ENCODE measurements at places on chromosomes 12 and 14. TPM values are rescaled to one million over a fixed set of nuclear protein-coding genes. Genes with fewer than 3 reads are reported as not detected.
A peak's percentile ranks its signal among the peaks of the same experiment; 100 is the strongest.

DNA sequence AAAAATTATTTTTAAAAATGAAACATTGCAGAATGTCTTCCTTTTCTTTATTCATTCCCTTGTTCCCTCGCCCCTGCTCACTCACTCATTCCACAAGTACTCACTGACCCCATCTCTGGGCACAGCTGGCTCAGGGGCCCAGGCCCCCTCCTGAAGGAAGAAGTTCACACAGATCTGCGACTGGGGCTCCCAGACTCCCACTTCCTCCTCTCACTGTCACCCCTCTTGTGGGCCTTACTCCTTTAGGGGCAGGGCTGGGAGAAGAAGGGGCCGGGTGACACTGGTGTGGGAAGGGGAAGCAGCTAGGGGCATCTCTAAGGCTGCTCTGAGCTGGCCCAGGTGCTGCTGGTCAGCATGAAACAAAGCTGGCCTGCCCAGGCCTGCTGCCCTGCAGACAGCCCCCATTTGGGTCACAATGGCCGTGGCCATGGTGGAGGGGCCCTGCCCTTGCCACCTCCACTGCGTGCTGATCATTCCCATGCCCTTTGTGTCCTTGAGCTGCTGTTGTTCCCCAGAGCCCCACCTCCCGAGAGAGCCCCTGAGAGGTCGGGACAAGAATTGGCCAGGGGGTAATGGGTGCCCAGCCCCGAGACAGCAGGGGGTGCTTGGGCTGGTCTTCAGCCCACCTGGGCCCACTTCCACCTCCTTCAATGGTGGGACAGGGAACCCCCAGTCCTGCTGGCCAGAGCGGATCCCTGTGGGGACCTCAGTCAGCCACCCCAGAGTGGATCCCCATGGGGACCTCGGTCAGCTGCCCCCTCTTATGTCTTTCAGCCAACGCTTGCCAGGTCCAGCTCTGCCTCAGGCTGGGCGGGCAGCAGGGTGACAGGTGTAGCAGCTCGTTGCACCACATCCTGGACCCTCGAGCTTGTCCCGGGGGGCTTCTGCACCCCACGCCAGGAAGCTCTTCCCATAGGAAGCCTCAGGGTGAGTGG, 212.4 kb upstream of the C14orf180 start:
- H3K4me3 ChIP-seq: no peak overlapping the region
- no peaks in the 10 kb centered on the region for H3K36me3 ChIP-seq
- H3K4me1 ChIP-seq: no peaks in the 10 kb centered on the region
- no peak overlapping the region for H3K27ac ChIP-seq

DNA sequence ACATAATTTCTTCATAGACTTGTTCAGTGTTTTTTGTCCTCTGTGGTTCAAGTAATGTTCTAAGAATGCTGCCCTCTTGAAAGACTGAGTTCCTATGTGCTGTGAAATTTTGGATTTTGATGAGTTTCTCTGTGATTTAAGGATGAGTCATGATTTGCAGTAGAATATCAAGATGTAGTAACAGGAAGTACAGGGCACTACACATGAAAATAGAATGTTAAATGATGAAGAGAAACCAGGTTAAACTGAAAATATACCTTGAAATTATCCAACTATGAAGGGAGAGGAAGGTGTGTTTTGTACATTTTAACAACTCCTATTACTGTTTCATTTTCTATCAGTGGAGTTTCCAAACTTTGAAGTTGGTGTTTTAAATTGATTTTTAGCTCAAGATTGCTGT, 4.8 kb downstream of the ELK3 start:
- H3K36me3 ChIP-seq: peaks cover 28% of the 10 kb centered on the region
- peak overlapping the region; percentile 82 for H3K27ac ChIP-seq
- no peak for DNase-seq
- peak overlapping the region; percentile 69 for H3K4me3 ChIP-seq

- H3K36me3 ChIP-seq: no peaks in the 10 kb centered on the region
- no peak overlapping the region for H3K27ac ChIP-seq
- H3K27me3 ChIP-seq: peaks cover 11% of the 10 kb centered on the region
- no peak for DNase-seq
- H3K4me3 ChIP-seq: no peak overlapping the region
These were observed 415.9 kb downstream of the FUT8 start for GRCh38 chr14:65828396-65828795.

GRCh38 chr14:99260116-99260515, 11.9 kb downstream of the BCL11B start:
- peaks cover 97% of the 10 kb centered on the region for H3K4me1 ChIP-seq
- H3K27me3 ChIP-seq: no peaks in the 10 kb centered on the region
- no peak for DNase-seq
- peaks cover 33% of the 10 kb centered on the region for H3K36me3 ChIP-seq
- H3K4me3 ChIP-seq: peak overlapping the region; percentile 99

DNA sequence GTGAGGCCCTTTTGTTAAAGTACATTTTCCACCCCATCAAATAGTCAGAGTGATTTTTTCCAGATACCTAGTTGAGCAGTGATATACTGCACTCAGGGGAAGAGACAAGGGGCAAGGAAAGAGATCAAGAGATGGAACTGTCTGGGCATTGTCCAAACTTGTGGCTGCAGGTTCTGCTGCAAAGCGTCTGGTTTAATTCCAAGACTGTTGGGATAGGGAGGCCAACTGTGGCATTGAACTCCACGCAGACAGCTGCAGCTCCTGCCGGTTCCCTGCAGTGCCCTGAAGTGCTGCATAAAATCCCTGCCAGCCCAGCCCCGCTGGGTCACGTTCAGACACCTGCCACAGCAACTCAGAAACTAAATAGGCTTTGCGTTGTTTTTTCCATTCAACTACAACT, 30.5 kb downstream of the RPH3A start:
- DNase-seq: no peak
- H3K4me3 ChIP-seq: no peak overlapping the region
- no peaks in the 10 kb centered on the region for H3K4me1 ChIP-seq
- H3K27ac ChIP-seq: no peak overlapping the region

ATN1 gene
- 71.2 TPM for total RNA-seq

- no peak overlapping the region for H3K27ac ChIP-seq
- no peaks in the 10 kb centered on the region for H3K27me3 ChIP-seq
- no peaks in the 10 kb centered on the region for H3K36me3 ChIP-seq
- H3K4me3 ChIP-seq: no peak overlapping the region
- no peaks in the 10 kb centered on the region for H3K4me1 ChIP-seq
These were observed 546.0 kb upstream of the LMO3 start for GRCh38 chr12:17151917-17152316.

DNA sequence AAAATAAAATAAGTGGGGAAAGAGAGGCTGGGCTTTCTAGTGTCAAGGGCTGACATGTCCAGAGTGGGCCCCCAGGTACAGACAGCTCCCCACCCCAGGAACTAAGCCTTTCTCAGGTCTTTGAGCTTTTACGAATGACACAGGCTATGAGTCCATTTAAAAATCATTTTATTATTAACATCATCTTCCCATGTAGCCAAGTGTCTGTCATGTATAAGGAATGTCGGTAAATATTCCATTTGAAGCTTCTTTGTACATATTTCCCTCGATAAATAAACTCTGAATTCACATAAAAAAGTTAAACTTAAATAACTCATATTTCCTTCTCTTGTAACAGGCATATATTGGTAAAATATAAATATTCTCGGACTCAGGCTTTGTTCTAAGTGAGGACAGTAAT, 143.6 kb downstream of the CALM1 start:
- H3K27me3 ChIP-seq: no peaks in the 10 kb centered on the region
- DNase-seq: no peak
- H3K27ac ChIP-seq: no peak overlapping the region
- no peaks in the 10 kb centered on the region for H3K36me3 ChIP-seq

- H3K36me3 ChIP-seq: no peaks in the 10 kb centered on the region
- H3K4me1 ChIP-seq: no peaks in the 10 kb centered on the region
- DNase-seq: no peak
- no peak overlapping the region for H3K4me3 ChIP-seq
These were observed 1662.2 kb upstream of the FLRT2 start for GRCh38 chr14:83867566-83868225.

- no peak for DNase-seq
- no peaks in the 10 kb centered on the region for H3K36me3 ChIP-seq
- H3K4me1 ChIP-seq: no peaks in the 10 kb centered on the region
- no peak overlapping the region for H3K27ac ChIP-seq
- peaks cover 3% of the 10 kb centered on the region for H3K27me3 ChIP-seq
- H3K4me3 ChIP-seq: no peak overlapping the region
These were observed 305.3 kb upstream of the DDHD1 start for GRCh38 chr14:53458368-53458814.

- no peak overlapping the region for H3K27ac ChIP-seq
- no peak for DNase-seq
- no peaks in the 10 kb centered on the region for H3K4me1 ChIP-seq
- no peak overlapping the region for H3K4me3 ChIP-seq
- no peaks in the 10 kb centered on the region for H3K36me3 ChIP-seq
- peaks cover 3% of the 10 kb centered on the region for H3K27me3 ChIP-seq
These were observed 19.2 kb upstream of the CORO1C start for GRCh38 chr12:108750526-108750925.

- H3K27me3 ChIP-seq: no peaks in the 10 kb centered on the region
- peaks cover 15% of the 10 kb centered on the region for H3K36me3 ChIP-seq
- H3K27ac ChIP-seq: no peak overlapping the region
- peak; percentile 29 for DNase-seq
- H3K4me1 ChIP-seq: peaks cover 47% of the 10 kb centered on the region
These were observed 499 bp downstream of the TOGARAM1 start for GRCh38 chr14:44962334-44963043.

DNA sequence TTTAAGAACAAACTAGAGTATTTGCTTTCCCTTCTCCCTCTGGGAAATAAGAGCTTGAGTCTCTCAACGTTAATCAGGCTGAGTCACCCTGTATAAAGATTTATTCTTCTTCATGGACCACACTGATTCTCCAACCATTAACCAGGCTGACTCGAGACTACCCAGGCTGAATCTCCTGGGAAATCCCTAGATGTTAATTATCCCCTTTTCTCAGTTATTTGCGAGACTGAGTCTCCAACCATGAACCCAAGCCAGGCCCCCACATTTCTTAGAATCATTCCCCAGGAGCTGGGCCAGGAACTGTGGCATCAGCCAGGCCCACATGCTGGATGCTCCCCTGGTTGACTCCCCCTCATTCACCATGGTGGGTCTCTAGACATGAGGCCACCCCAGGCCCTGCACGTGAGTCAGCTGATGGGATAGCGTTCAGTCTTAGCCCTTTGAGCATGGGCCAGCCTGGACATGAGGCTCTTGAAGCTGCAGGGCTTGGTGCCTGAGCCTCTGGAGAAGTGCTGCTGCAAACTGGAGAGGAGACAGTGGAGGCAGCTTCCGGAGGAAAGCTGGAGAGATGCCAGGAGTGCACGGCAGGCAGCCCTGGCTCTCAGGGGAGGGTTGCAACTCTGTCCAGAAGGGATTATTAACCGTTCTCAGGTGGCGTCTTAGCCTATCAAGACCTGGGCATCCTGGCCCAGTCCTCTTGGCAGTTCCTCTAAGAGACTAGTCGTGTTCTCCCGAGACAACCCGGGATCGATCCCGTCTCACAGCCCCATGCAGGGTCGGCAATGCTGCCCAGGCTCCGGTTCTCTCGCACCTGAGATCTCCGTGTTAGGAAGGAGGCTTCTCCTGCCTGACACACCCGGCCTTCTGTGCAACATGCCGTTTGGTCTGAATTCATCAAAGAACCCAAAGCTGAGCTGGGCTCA, 296.6 kb downstream of the ADGRD1 start:
- H3K36me3 ChIP-seq: no peaks in the 10 kb centered on the region
- no peak for DNase-seq
- H3K4me3 ChIP-seq: no peak overlapping the region
- H3K27me3 ChIP-seq: no peaks in the 10 kb centered on the region
- no peak overlapping the region for H3K27ac ChIP-seq

DNA sequence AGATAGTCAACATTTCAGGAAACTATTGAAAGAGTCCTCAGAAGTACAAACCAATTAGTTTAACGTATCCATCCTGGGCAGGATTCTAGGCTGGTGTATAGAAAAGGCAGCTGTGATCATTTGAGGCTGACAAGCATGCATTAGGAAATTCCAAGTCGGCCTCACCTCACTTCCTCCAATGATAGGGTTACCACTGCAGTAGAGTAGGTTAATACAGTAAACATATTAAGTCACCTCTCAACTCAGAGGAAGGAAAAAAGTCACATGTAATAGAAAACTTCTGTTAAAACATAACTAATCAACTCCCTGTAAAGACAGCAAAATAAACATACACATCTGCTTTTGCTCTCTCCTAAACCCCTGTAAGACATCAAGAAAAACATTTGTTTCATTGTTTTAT, 33.5 kb downstream of the MED13L start:
- DNase-seq: no peak
- no peaks in the 10 kb centered on the region for H3K36me3 ChIP-seq
- peak overlapping the region; percentile 58 for H3K27ac ChIP-seq
- H3K4me1 ChIP-seq: peaks cover 56% of the 10 kb centered on the region
- H3K4me3 ChIP-seq: no peak overlapping the region

DNA sequence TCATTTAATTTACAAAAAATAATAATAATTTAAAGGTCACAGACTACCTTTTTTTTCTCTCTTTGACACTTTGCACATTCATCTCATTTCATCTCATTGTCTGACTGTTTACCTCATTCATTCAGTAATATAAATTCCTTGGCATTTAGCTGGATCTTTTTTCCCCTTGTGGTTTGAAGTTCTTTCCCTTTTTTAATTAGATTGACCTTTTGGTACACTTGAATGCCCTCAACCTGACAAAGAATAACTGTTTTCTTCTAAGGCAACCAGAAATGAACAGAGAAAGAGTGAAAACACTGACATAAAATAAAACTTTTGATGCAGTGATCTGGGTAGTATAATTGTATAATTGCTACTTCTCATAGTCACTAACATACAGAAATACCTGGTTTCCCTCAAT, 774.9 kb upstream of the NOVA1 start:
- H3K27me3 ChIP-seq: no peaks in the 10 kb centered on the region
- H3K36me3 ChIP-seq: no peaks in the 10 kb centered on the region
- H3K4me1 ChIP-seq: no peaks in the 10 kb centered on the region
- H3K4me3 ChIP-seq: no peak overlapping the region
- no peak for DNase-seq

GRCh38 chr12:71641390-71641789, 22.3 kb downstream of the ZFC3H1 start:
- no peak for DNase-seq
- peak overlapping the region; percentile 8 for H3K27ac ChIP-seq
- H3K27me3 ChIP-seq: no peaks in the 10 kb centered on the region
- H3K4me1 ChIP-seq: peaks cover 41% of the 10 kb centered on the region
- H3K4me3 ChIP-seq: no peak overlapping the region

NGB gene
- not detected for total RNA-seq

GPX2 gene
- not detected for total RNA-seq

FAM222A gene
- 2.4 TPM for total RNA-seq

GRCh38 chr14:43172899-43173548, 1334.1 kb downstream of the FSCB start:
- no peaks in the 10 kb centered on the region for H3K36me3 ChIP-seq
- H3K4me3 ChIP-seq: no peak overlapping the region
- no peak for DNase-seq
- H3K27me3 ChIP-seq: no peaks in the 10 kb centered on the region

DNA sequence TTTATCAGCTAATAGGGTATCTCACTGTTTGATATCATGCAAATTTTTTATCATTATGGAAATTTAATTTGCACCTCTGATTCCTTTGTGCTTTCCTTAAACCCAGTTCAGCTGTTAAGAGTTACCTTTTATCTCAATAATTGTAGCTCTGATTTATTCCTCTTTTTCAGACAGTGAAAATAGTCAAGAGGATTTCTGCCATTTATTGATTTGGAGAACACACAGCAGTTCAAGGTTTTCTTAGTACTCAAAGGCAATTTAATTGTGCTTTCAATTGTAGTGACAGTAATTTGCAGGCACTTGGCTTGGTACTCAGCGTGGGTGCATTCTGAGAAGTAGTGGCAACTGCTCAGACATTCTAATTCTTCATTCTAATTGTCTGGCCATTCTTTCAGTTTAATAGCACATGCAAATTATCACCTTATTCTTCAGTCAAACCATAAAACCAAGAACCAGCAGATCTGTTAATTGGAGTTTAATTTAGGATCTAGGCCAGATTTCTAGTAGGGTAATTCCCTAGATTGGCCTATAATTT, 709.3 kb downstream of the RPS29 start:
- no peak for DNase-seq
- no peaks in the 10 kb centered on the region for H3K36me3 ChIP-seq
- H3K4me3 ChIP-seq: no peak overlapping the region
